ENCODE measurements at places on chromosomes 3 and 15. TPM values are rescaled to one million over a fixed set of nuclear protein-coding genes. Genes with fewer than 3 reads are reported as not detected.

The BCL2A1 gene
- 12.6 TPM for total RNA-seq

The HRG gene
- not detected for total RNA-seq

The BRPF1 gene
- total RNA-seq, result 17.6 TPM

The A4GNT gene
- not detected for total RNA-seq
